T-cell (primary cell): ENCODE measurements at places on chromosomes 5 and 9.

DNA sequence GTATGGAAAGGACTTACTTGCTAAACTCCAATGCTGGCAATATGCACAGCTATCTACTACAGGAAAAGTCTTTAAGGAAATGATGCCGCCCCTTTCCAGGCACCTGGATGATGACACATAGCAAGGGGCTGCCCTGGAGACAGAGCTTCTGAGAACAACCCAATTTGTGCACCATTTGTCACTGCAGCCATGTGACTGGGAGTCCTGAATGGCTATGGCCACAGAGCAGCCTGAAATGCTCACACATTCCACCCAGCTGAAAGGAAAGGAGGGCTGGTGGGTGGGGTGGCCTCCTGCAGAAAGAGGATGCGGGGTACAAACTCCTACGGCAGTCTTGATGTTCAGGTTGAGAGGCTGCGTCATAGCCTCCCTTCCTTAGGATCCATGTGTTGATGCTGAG lies 70.1 kb upstream of the FSTL4 start:
- no peak for DNase-seq

- DNase-seq: no peak
These were observed 49.2 kb downstream of the ANXA1 start for GRCh38 chr9:73200694-73201452.

GRCh38 chr5:17088051-17088450 lies 129.4 kb upstream of the BASP1 start:
- no peak for DNase-seq

DNA sequence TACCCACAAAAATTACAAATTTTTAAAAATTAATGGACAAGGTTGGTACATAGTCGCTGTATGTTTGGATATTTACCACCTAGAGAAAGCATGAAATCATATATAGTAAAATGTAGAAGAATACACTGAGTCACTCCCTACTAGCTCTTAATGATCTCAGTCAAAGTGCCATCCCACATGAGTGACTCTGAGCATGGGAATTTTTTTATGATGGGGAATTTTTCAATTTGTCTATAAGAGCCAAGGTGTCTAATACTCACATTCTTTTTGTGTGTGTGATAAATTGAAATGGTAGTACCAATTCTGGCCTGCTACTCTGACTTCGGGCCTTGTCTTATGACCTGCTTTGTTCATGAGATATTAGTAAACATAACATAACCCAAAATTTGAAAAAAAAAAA lies 483.2 kb downstream of the CDH10 start:
- DNase-seq: no peak

DNA sequence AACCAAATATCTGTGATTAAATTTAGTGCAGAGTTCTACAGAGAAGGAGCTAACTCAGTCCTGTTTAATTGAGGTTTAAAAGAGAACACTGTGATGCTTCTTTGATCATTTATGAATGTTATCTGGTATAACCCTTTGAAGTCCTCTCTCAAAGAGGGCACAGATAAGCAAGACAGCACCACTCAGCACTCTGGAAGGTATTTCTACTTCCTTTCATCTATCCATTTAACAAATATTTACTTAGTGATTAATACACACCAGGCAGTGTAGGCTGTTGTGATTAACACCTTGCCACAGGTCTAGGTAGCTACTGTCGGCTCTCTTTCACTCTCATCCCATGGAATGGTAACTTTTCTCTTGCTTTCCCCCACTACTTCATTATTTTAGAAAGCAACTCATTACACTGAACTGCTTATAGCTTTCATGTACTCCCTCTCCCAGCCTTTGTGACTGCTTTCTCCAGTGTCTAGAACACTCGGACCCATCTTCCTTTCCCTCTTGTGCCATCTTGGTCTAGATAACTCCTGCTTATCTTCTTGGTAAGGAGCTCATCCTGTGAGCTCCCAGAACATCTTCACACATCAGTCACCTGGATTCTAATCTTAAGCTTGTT lies 54.7 kb downstream of the GLDC start:
- DNase-seq: no peak

GRCh38 chr9:75914883-75915452 lies 24.5 kb downstream of the PCSK5 start:
- no peak for DNase-seq

- no peak for DNase-seq
These were observed 350.8 kb downstream of the EFNA5 start for GRCh38 chr5:107319901-107320300.

- no peak for DNase-seq
These were observed 91.5 kb downstream of the LMNB1 start for GRCh38 chr5:126868338-126869004.

- DNase-seq: no peak
These were observed 197.0 kb upstream of the DMAC1 start for GRCh38 chr9:7996558-7996957.

GRCh38 chr9:95182854-95183563 lies 134.5 kb downstream of the FANCC start:
- DNase-seq: no peak

- no peak for DNase-seq
These were observed 107.1 kb downstream of the OXCT1 start for GRCh38 chr5:41763081-41763480.

GRCh38 chr5:122846051-122846550 lies 688 bp downstream of the SNX24 start:
- DNase-seq: no peak

- DNase-seq: no peak
These were observed 427.3 kb downstream of the ISL1 start for GRCh38 chr5:51810592-51810991.

GRCh38 chr9:36158917-36159316 lies 10.3 kb upstream of the CCIN start:
- DNase-seq: no peak

GRCh38 chr9:79131246-79131774 lies 440.5 kb upstream of the TLE4 start:
- no peak for DNase-seq

DNA sequence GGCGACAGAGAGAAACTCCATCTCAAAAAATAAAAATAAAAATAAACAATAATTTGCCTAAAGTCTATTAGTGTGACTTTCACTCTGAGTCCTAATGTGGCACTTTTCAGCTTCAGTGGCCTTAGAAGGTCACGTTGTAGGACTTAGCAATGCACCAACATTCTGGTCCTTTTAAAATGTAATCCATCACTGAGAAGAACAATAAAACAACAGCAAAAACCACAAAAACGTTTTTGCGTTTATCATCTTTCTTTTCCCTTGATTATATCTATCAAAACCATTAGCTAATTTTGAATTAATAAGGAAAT lies 190.1 kb upstream of the ZNF608 start:
- no peak for DNase-seq

DNA sequence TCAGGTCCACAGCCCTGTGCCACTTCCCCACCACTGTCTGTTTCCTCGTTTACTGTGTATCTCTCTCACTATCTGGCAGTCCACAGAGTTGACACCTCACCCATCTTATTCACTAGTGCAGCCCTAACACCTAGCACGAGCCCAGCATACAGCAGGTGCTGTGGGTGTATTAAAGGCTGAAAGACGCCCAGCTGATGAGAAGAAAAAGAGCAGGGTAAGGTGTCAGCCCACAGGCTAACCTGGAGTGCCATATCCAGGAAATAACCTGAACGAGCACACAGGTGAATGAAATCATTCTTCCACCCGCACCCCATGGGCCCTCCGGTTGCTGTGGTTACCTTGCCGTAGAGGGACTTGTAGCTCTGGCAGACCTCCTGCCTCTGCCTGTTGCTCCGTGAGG lies 18.6 kb downstream of the ANXA6 start:
- DNase-seq: no peak

GRCh38 chr5:178106556-178107239 lies 6.6 kb upstream of the N4BP3 start:
- no peak for DNase-seq

- no peak for DNase-seq
These were observed 42.4 kb upstream of the LARP1 start for GRCh38 chr5:154712518-154713437.

GRCh38 chr5:127565586-127566270 lies 48.3 kb downstream of the PRRC1 start:
- DNase-seq: no peak

GRCh38 chr5:132877466-132877865 lies 4.0 kb downstream of the LEAP2 start:
- DNase-seq: no peak

GRCh38 chr9:135727257-135727875 lies 25.4 kb downstream of the KCNT1 start:
- DNase-seq: no peak

GRCh38 chr5:135041726-135042125 lies 7.7 kb upstream of the PITX1 start:
- DNase-seq: no peak

- no peak for DNase-seq
These were observed 142.4 kb upstream of the ZNF608 start for GRCh38 chr5:124888622-124889485.

- DNase-seq: no peak
These were observed 4.0 kb downstream of the TSLP start for GRCh38 chr5:111075520-111075919.

GRCh38 chr9:127796225-127796813 lies 6.4 kb upstream of the FPGS start:
- DNase-seq: no peak

- no peak for DNase-seq
These were observed 301.2 kb upstream of the TYRP1 start for GRCh38 chr9:12391839-12392509.

DNA sequence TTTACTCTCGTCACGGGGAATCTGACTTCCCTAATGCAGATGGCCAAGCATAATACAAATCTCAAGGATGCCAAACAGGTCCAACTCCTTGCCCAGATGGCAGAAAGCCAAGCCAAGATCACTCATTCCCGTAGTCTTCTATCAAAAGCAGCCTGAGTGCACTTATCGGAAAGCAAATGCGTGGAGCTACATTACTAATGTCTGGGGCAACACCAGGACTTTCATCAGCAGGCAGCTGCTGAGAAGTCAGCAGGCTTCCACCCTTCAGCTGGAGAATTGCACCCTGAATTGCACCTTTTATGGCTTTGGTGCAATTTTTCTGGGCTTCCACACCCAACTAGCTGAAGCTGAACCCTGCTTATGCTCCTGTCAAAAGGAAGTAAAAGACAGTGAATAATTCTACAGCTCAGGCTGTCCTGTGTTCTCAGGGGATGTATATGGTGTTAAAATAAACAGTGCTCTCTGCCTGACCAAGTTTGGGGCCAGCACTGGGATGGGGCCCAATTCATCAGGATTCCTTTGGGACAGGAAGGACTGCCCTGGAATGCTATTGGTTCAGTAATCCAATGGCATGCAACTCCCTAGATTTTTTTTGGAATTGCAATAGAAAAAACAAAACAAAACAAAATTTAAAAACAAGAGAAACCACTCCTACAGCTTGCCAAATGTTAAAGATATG lies 92.6 kb downstream of the DPYSL3 start:
- DNase-seq: no peak

DNA sequence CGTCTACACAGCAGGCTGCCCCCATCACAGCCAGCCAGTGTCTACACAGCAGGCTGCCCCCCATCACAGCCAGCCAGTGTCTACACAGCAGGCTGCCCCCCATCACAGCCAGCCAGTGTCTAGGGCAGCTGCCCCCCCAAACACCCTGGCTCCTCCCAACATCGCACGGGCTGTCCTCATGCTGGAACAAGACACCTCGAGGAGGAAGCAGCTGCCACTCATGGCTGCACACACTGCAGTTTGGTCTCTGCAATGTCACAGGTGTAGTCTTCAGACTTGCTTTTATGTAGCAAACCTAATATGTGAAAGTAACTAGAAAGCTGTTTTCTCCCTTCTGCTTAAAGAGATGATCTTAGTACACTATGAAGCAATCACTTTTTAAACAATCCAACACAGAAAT lies 9.7 kb downstream of the LRRC14B start:
- no peak for DNase-seq

GRCh38 chr9:4850603-4851310 lies 58.0 kb downstream of the RCL1 start:
- no peak for DNase-seq

- DNase-seq: no peak
These were observed 257.4 kb downstream of the BNC2 start for GRCh38 chr9:16613051-16613450.

DNA sequence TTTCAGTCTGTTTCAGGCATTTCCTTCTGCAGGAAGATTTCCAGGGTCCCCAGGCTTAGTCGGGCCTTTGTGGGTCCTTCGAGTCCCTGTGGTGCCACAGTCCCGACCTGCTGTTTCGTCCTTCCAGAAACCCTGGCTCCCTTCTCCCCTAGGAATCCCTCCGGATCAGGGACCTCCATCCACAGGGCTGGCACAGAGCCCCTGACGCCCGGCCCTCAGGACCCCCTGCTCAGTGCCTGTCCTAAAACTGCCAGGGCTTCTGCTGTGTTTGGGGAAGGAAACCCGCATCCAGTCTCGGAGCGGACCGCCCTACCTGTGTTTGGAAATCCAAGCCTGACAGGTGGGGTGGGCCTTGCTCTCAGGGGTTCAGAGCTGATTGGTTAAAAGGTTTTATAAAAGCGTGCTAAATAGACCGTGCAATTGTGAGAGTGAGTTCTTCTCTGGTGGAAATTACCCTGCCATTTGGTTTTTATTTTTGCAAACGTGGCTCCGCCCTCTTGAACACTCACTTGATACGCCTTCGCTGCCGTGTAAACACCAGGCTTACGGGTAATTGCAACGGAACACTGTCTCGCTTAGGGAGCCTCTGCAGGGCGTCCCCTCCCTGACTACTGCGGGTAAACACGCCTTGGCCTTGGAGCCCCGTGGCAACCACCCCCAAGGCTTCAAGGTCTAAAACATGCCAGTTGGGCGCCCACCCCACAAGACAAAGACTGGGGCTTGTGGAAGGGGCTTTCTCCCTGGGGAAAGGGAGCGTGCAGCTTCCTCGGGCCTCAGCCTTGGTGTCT lies 121.2 kb downstream of the PHF2 start:
- no peak for DNase-seq

DNA sequence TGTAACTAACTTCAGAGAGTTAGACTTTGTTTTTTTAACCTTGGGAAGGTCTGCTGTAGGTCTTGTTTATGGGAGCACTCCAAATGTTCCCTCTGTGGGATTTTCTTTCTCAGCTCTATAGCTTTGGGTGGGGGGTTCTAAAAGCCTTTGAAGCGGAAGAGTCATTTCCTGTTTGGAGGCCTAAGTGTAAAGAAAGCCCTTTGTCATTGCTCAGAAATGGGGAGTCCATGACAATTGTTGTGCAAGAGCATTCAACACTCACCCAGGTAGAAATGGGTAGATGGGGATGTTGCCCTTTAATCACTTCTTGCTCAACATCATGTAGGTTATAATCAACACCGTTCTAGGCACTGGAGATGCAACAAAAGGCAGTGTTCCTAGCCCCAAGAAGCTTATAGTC lies 30.3 kb upstream of the MAST4 start:
- no peak for DNase-seq

GRCh38 chr9:134968011-134968822 lies 50.5 kb upstream of the FCN1 start:
- no peak for DNase-seq

- DNase-seq: no peak
These were observed 4.0 kb downstream of the CSF1R start for GRCh38 chr5:150082374-150082773.

DNA sequence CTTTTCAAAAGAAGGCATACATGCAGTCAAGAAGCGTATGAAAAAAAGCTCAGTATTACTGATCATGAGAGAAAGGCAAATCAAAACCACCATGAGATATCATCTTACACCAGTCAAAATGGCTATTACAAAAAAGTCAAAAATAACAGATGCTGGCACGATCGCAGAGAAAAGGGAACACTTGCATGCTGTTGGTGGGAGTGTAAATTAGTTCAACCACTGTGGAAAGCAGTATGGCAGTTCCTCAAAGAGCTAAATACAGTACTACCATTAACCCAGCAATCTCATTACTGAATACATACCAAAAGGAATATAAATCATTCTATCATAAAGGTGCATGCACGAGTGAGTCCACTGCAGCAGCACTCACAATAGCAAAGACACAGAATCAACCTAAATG lies 24.5 kb downstream of the RETREG1 start:
- DNase-seq: no peak

GRCh38 chr5:171593976-171594375 lies 174.5 kb downstream of the FGF18 start:
- DNase-seq: no peak
